Amniotic stem cell (primary cell): ENCODE measurements at places on chromosomes 11 and 22.

- DNase-seq = peak; percentile 49
Measured at GRCh38 chr11:95134491-95134890, 44.8 kb downstream of the ENDOD1 start.

DNA sequence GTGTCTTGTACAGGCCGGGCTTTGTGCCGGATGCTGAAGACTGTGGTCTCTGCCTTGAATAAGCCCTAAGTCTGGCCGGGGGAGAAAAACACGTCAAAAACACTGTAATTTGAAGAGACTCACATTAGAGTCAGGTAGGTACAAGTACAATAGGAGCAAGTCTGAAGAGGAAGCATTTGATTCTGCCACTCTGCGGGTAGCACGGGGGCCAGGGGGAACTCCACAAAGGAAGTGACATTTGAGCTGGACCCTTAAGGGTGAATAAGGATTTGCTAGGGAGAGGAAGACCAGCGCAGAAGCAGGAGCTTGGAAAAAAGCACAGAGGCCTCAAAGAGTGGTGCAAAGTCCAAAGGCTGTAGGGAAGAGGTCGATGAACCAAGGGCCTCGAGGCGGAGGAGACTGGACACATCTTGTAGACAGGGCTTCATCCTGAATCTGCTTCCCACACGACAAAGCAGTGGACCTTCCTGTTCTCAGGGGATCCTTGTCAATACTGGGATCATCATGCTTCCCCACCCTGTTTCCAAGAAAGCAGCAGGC lies 38.7 kb downstream of the BUD13 start:
- DNase-seq = no peak

GRCh38 chr11:6828103-6828502 lies 17.4 kb upstream of the OR10A5 start:
- no peak for DNase-seq

GRCh38 chr11:100816823-100817222 lies 129.7 kb downstream of the ARHGAP42 start:
- DNase-seq = no peak

DNA sequence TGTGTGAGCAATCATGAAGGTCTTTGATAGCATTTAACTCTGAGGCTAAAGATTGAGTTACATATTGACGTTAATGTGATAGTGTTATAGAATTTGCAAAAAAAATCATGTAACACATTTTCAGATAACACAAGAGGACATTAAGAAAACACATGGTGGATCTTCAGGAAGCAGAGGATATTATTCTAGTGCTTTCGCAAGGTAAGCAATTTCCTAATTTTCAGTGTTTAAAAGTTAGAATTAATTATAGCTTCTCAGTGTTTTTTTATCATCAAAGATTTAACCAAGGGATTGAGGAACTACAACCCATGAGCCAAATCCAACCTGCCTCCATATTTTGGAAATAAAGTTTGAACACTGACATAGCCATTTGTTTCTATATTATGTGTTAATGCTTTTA lies 78.5 kb downstream of the DKK3 start:
- DNase-seq = no peak

GRCh38 chr11:27328614-27329013 lies 34.4 kb downstream of the CCDC34 start:
- DNase-seq = no peak

GRCh38 chr11:2779499-2779980 lies 79.7 kb upstream of the KCNQ1OT1 start:
- no peak for DNase-seq

GRCh38 chr22:21948390-21948789 lies 4.3 kb downstream of the PPM1F start:
- DNase-seq = no peak

DNA sequence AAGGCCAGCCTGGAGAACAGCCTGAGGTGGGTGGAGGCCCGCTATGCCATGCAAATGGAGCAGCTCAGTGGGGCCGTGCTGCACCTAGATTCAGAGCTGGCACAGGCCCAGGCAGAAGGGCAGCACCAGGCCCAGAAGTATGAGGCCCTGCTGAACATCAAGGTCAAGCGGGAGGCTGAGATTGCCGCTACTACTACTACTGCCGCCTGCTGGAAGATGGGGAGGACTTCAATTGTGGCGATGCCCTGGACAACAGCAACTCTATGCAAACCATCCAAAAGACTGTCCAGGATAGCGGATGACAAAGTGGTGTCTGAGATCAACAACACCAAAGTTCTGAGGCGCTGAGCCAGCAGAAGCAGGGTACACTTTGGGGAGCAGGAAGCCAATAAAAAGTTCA lies 3.1 kb upstream of the TMEM218 start:
- DNase-seq = no peak

GRCh38 chr22:24444729-24445466 lies 17.5 kb downstream of the ADORA2A start:
- no peak for DNase-seq

GRCh38 chr11:78961937-78962701 lies 387.5 kb upstream of the NARS2 start:
- DNase-seq = no peak

DNA sequence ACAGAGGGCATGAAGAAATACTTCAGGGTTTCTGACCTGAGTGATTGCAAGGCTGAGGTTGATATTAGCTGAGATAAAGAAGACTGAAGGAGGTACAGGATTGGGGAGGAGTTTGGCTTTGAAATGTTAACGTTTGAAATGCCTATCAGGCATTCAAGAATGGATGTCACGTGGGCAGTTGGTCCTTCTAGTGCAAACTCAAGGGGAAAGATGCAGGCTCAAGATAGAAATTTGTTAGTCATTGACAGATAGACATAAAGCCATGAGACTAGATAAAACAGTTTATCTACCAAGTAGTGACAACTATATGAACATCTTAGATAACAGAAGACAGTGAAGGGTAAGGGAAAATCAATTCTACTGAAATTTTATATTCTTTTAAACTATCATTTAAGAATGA lies 23.1 kb downstream of the TTC17 start:
- no peak for DNase-seq

- DNase-seq = no peak
Measured at GRCh38 chr11:17906436-17906835, 106.4 kb downstream of the SERGEF start.

- no peak for DNase-seq
Measured at GRCh38 chr11:126702987-126703386, 297.6 kb downstream of the KIRREL3 start.

GRCh38 chr11:125925247-125925740 lies 20.6 kb upstream of the VSIG10L2 start:
- no peak for DNase-seq

DNA sequence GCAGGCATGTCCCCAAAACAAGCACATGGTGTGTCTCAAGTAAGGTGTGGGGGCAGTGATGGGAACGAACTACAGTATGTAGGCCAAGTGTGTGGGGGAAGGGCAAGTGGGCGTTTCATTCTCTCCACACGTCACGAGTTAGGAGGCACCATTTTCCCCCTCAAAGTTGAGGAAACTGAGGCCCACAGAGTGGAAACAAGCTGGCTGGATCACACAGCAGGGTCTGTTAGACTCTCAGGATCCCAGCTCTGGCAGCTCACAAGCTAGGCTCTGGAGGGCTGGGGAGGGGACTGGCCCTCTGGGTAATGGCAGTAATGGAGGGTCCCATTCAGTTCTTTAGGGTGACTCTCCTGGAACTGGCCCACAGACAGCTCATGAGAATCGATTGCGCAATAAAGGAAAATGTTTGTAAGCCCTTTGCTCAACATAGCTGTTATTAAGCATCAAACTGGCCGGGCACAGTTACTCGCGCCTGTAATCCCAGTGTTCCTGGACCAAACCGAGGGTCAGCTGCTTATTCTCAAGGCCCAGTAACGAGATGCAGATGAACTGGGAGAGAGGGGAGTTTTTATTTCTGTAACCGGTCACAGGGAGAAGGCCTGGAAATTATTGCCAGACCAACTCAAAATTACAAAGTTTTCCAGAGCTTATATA lies 24.1 kb upstream of the TUB start:
- DNase-seq = peak; percentile 15

DNA sequence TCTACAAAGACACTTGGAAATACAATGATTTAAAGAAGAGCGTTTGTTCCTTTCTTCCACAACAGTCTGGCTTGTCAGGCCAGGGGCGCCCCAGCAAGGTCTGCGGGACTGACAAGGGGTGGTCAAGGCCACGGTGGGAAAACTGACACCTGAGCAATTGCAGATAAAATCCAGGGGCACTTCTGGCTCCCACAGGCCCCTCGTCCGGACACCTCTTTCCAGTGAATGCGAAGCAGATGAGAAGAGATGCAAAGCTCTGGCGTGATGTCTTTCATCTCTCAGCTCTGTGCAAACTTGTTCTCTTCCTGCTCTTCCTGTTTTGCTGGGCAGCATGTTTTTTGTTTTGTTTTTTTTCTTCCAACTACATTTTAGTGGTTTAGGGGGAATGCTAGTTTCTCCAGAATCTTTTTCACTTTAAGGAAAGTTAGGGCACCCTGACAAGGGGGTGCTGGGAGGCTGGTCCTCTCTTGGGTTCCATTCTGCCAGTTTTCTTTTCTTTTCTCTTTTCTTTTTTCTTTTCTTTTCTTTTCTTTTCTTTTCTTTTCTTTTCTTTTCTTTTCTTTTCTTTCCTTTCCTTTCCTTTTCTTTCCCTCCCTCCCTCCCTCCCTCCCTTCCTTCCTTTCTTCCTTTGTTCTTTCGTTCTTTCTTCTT lies 11.1 kb upstream of the CBX6 start:
- no peak for DNase-seq

- DNase-seq = no peak
Measured at GRCh38 chr11:60349990-60350389, 22.9 kb downstream of the MS4A6E start.

DNA sequence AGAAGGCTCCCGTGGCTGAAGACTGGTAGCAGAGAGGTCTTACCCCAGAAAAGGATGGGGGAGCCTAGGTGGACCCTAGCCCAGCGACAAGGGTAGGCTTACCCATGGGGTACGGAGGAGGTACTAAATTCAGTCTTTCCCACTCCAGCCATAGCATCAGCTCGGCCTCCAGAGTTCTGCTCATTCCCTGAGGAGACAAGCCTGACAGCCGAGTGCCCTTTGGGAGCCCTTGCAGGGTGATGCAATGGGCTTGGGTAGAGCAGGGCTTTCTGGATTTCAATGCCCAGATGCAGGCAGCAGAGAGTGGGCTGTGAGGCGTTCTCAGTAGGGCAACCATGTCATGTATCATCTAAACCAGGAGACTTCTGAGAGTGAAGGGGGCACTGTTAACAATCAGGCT lies 124.7 kb downstream of the MICAL2 start:
- DNase-seq = no peak

- DNase-seq = peak; percentile 57
Measured at GRCh38 chr11:61890529-61891330, 615 bp downstream of the FADS3 start.

DNA sequence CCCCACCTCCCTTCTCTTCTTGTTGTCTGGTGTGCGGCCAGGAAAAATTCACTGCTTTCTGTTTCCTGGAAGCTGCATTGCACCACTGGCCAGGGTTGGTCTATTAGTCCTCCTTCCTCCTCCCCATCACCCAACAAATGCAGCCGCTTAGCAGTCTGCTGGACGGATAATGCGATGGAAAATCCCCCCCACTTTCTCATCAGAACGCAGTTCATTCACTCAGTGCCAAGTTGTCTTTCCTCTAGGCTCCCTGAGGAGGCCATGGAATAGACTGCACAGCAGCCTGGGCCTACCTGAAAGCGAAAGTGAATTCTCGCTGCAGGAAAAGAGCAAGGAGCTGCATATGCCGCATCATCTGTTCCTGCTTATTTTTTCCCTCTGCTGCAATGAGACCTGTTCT lies 513.6 kb downstream of the METTL15 start:
- no peak for DNase-seq

DNA sequence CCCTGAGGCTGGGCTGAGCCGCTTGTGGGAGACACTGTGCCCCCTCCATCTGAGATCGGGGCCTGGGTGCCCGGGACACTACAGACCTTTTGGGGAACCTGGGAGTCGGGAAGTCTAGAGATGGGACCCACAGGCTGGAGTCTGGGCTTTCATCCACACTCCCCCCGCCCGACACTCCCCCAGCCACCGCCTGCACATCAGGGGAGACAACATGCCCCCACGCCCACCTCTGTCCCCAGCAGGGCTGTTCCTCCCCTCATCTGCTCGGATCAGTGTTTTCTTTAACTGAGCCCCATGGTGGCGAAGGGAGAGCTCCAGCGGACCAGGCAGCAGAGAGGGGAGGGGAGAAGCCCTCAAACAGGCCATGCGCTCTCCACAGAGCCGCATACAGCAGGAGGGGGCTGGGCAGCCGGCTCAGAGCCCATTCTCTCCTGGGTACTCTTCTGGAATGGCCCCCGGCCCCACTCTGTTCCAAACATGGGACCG lies 174.7 kb downstream of the IGLL1 start:
- DNase-seq = no peak

- no peak for DNase-seq
Measured at GRCh38 chr22:40322818-40323447, 23.4 kb upstream of the ADSL start.

- DNase-seq = no peak
Measured at GRCh38 chr11:107182978-107183377, 164.7 kb upstream of the GUCY1A2 start.

- no peak for DNase-seq
Measured at GRCh38 chr11:68677432-68677831, 6.9 kb upstream of the GAL start.

- no peak for DNase-seq
Measured at GRCh38 chr11:120142441-120143100, 4.7 kb upstream of the TRIM29 start.
